ENCODE measurements at places on chromosomes 5 and 9.

DNA sequence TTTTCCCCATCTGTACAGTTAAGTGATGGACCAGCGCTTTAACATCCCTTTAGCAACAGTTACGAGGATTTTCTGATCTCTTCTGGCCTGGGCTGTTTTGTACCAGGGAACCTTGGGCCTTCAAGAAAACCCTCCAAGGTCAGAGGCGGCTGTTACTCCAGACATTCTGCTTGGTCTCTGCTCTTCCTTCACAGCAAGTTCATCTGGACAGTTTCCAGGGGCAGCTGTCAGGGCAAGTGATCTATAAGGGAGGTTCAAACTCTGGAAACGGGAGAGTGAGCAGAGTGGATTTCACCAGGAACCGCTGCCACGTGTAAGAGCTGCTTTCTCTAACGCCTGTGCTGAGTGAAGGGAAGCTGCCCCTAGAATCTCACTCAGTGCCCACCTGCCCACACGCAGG is 36.7 kb downstream of the ZNF618 start:
- DNase-seq: no peak

GRCh38 chr5:118520771-118521415 is 467.5 kb downstream of the DTWD2 start:
- no peak for DNase-seq

DNA sequence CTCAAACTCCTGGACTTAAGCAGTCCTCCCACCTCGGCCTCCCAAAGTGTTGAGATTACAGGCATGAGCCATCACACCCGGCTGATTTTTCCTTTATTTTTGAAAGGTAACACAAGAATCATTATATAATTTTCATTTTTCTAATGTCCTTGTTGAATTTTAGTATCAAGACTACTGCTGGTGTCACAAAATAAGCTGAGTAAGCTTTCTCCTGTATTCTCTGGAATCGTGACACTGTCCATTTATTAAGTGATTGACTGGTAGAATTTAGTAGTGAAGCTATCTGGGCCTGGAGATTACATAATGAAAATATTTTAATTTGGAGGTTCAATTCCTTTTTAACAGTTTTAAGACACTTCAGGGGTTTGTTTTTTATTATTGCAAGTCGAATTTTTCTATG is 9.5 kb downstream of the CDK20 start:
- no peak for DNase-seq

DNA sequence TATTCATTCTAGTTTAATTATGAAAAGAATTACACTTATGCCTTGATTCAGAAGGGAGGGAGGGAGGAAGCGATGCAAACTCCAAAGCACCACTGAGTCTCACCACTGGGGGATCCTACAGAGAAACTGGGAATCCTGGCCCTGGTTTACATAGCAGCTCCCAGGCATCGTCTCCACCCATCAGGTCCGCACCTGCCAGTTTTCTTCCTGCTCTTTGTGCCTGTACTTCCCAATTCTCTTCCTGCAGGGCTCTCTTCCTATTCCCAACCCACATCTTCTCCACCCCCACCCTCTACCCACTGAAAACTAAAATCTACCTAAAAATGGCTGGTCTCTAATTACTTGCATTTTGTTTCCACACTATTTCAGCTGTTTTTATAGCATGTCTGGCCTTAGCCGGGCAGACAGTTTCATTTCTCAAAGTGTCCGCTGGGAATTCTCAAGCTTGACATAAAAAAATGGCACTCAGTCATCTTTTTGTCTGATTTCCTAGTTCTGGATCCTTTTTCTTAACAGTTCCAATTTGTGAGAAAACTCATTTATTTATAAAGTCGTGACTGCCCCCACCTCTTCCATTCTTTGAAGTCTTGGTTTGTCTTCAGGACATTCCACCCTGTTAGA is 1.6 kb upstream of the TNIP1 start:
- no peak for DNase-seq

DNA sequence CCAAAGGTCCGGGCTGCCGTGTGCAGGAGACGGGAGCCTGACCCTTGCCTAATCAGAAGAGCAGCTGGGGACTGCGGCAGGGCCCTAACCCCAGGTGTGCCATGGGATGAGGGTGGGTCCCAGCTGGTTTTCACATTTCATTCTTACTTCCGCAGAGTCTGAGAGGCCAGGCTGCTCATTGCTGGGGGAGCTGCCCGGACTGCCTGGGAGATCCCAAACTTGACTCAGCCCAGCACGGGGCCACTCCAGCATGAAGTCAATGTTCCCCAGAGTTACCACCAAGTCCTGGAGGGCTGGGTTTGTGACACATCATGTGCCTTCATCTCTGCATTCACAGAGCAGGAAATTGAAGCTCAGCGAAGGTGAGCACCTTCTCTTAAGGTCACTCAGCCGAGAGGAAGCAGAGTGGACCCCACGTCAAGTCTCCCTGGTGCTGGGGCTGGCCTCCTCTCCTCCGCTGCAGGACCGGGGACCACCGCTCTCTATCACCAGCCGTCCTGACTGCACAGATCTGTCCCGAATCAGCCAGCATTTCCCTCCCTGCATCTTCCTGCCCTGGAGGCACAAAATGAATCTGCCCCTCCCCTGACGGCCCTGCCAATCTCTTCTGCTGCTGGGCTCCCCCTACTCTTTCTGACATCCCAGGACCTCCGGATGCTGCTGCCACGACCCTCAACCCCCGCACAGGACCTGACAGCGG is 54.6 kb upstream of the PHYKPL start:
- DNase-seq: no peak

- DNase-seq: no peak
Observed at GRCh38 chr9:27371382-27371781, 74.4 kb upstream of the EQTN start.

- no peak for DNase-seq
Observed at GRCh38 chr5:36938129-36938528, 61.6 kb downstream of the NIPBL start.

GRCh38 chr9:77710316-77710715 is 62.2 kb upstream of the GNA14 start:
- no peak for DNase-seq

GRCh38 chr9:69074801-69075200 is 39.2 kb downstream of the FXN start:
- no peak for DNase-seq

GRCh38 chr9:112751056-112751795 is 666 bp downstream of the SNX30 start:
- DNase-seq: no peak

DNA sequence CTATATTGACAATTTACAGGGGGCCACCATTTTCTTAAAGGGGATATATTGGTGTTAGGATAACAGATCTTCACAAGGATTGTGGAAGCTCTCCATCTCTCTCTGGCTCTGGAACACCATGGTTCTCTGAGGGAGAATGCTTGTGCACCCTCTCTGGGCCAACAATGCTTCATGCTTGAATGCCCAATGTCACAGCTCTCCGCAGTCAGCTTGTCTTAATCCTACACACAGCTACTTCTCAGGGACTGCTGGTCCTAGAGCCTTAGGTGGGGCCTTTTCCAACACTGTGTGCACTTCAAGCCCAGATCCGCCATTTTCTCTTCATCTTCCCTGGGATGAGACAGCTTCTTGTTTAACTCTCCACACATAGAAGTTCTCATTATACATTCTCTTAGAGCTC is 6.9 kb upstream of the PDLIM4 start:
- no peak for DNase-seq

DNA sequence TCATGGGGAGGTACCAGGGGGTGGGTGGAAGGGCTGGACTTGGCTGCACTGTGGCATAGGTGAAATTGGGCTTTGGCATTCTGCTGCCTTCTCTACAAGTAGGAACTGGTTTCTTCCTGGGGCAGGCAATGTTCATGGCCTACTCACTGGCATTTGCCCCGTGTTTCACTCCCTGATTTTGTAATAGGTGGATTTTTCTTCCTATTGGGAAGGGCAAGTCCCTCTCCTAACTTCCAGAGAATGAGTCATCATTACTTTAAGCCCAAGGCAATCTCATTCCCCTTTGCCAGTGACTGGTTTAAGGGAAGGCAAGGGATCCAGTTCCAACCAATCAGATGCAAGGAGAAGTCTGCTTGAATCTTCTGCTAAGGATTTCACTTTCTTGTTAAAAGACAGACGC is 67.9 kb upstream of the ANKRD55 start:
- DNase-seq: no peak

GRCh38 chr5:100273846-100274580 is 261.2 kb upstream of the FAM174A start:
- no peak for DNase-seq

DNA sequence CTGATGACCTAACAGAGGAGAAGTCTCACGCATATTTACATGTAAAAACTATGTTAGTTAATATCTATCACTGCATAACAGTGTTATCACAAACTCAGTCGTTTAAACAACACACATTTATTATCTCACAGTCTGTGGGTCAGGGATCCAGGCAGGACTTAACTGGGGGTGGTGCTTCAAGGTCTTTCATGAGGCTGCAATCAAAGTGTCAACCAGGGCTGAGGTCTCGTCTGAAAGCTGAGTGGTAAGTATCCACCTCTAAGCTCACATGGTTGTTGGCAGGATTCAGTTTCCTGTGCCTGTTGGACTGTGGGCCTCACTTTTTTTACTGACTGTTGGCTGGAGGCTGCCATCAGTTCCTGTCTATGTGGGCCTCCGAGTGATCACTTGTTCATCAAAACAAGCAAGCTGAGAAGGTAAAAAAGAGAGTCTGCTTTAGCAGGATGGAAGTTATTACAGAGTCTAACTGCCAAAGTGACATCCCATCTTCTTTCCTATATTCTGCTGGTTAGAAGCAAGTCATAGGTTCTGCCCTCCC is 188.6 kb downstream of the CARTPT start:
- DNase-seq: no peak

DNA sequence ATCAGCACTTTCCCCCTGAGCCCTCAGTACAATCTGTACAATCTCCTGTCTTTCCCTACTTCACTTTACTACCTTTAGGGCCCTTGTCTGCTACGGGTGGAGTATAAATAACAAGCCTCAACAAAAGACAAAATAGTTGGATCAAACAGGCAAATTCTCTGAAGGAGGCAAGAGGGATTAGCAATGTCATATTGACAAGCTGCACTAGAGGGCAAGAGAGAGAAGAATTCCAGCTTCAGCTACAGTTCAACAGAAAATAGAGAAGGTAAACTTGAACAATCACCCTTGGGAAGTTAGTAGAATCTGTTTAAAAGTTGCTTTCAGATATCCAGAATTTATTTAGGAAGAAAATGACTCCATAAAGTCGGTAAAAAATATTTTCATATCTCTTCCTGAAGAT is 68.4 kb upstream of the IZUMO3 start:
- DNase-seq: no peak

GRCh38 chr9:128077847-128078503 is 9.9 kb downstream of the SLC25A25 start:
- DNase-seq: no peak

- DNase-seq: no peak
Observed at GRCh38 chr5:178476972-178477754, 113.0 kb downstream of the COL23A1 start.

DNA sequence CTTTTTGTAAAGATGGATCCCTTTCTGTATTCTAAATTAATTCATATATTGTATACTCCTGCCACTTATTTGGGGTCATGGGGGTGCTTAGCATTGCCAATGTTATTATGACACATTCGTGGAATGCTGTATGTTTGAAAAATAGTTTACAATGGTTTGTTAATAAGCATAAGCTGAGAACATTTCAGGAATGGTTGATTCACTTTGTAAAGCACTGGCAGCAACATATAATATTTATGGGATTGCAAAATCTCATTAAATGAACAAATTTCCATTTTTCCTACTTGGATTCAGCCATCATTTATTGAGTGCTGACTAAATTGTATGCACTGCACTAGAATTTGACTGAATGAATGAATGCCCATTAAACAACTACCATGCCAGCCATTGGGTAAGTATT is 215.2 kb upstream of the KLF4 start:
- no peak for DNase-seq

DNA sequence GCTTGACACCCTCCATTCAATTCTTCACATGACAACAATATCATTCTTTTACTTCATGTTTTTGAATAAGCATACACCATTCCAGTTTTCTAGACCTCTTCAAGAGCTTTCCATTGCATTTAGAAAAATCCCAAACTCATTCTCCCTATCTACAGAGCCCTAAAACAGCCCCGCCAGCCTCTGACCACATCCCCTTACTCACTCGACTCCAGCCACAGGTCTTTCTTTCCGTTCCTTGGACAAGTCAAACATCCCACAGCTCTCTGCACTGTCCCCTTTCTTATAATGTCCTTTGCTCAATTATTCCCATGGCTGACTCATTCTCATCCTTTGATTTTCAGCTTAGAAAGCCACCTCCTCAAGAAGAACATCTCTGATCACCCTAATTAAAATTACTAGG is 38.2 kb downstream of the TTC39B start:
- DNase-seq: no peak

DNA sequence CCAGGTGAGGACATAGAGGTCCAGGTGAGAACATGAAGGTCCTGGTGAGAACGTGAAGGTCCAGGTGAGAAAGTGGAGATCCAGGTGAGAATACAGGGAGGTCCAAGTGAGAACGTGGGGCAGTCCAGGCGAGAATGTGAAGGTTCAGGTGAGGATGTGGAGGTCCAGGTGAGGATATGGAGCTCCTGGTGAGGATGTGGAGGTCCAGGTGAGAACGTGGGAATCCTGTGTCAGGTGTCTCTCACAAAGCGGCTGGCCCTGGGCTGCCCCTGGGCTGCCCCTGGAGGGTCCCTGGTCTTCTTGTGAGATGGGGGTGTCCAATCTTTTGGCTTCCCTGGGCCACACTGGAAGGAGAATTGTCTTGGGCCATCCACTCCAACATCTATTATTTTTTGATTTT is 133.4 kb downstream of the MRPL36 start:
- DNase-seq: no peak

- no peak for DNase-seq
Observed at GRCh38 chr5:119397518-119398380, 41.9 kb downstream of the TNFAIP8 start.

- DNase-seq: no peak
Observed at GRCh38 chr9:34370970-34371880, 5.5 kb downstream of the MYORG start.

DNA sequence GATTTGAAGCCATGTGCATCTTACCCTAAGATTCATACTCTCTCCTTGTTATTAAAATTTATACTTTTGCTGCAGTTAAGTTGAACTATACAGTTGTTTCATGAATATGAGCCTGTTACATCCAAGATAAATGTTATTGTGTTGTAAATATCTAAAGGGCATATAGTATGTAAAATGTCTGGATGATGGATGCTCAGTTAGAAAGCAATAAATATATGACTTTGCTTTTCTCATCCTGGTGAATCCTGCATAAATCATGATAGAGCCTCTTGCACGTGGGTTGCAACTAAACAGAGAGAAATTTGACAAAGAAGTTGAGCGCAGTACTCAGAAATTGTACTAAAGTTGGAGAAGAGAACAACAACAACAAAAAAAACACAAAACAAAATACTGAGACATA is 99.5 kb downstream of the PRDM9 start:
- DNase-seq: no peak

DNA sequence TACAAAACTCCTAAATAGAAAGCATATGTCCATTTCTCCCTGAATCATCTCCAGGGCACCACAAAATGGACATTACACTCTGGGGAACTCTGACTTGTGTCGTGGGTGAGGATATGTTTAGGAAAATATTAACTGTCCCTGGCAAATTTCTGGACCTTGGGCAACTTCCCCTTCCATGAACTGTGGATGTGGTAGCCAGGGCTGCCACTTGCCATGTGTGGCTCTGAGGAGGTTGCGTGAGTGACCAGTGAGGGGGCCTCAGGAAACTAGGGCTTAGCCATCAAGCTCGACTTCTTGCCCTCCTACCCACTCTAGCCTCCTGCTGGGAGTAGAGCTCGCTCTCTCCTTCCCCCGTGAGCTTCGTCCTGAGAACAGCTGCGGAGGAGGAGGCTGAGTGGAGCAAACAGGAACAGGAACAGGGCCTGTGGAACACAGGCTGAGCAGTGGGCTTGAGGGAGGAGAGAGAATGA is 13.8 kb upstream of the STC2 start:
- DNase-seq: no peak
